ENCODE measurements at places on chromosomes 1 and 21. TPM values are rescaled to one million over a fixed set of nuclear protein-coding genes. Genes with fewer than 3 reads are reported as not detected.

DNA sequence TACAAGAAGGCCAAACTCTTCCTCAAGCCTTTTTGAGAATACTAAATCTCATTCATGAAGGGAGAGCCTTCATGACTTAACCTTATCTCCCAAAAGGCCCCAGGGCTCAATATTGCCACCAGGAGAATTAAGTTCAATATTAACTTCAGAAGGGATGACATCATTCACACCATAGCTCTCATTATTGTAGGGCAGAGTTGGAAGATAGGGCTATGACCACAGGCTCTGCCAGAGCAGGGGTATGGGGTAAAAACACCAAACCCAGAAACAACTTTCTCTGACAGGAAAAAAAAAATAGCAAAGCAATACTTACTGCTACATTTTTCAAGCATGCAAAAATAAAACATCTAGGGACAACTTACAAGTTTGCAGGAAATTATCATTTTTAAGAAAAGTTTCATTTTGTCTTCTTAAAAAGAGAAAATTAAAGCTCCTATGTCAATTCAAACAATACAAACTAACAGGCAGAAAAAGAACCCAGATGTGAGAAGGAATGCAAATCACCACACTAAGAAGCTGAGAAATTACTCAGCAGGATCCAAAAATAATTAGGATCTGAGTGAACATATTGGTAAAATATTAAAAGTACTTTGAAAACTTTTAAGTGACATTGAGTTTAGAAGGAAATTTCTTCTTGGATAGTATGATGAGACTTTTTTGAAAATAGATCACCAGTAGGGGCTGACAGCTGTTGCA lies 1156.5 kb downstream of the NCAM2 start:
- H3K27ac ChIP-seq, result no peak overlapping the region
- no peaks in the 10 kb centered on the region for H3K27me3 ChIP-seq
- no peak overlapping the region for H3K4me3 ChIP-seq
- no peak for DNase-seq

Gene CD2
- total RNA-seq, result 353 TPM

Gene MX2
- total RNA-seq, result 13.2 TPM

DNA sequence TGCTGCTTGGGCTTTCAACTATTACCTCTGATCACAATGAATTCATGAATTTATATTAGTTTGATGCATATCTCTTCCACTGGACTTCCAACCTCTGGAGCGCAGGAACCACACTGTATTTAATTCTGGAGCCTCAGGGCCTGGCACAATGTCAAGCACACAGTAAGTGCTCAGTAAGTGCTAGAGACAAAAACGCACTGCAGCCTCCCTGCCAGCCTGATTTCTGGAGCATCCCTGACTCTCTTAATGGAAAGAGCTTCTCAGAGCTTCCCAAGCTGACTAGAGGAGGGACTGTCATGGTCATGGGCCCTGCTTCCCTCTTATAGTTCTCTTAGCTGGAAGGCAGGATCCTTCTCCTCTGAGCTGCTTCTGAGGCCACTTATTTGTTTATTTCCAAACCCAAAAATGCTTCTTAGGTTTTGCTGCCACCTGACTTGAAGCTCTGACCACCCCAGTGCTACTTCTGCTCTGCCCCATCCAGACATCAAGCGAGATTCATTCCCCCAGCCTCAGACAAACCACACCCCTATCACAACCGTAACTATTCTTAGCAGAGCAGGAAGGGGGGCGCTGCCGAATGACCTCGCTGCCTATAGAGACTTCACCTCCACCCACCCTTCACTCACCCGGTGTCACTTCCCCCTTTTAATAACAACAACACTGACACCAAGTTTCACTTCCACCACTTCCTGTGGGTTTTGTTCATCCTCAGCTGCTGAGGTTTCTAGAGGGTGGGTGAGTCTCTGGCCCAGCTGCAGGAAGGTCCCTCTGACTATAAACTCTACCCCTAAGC lies 33.6 kb downstream of the NUAK2 start:
- H3K36me3 ChIP-seq, result no peaks in the 10 kb centered on the region
- DNase-seq, result peak; percentile 95
- H3K27me3 ChIP-seq, result no peaks in the 10 kb centered on the region
- H3K4me3 ChIP-seq, result peak overlapping the region; percentile 80
- no peak overlapping the region for H3K27ac ChIP-seq

DNA sequence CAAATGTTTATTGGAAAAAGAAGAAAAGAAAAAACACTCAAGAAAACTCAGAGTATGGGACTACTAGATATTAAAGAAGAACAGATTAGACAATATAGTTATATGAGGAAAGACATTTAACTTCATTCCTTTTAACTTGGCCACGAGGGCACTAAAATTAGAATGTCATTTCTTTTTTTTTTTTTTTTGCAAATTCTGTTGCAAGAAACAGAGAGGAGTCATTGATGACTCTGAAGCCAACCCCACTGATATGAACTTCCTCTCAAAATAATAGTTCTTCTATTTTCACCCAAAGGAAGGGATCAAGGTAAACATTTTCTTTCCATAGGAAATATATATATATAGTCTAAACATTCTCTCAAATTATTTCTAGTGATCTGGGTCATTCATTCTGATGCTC lies 24.6 kb upstream of the PEX19 start:
- H3K4me1 ChIP-seq, result no peaks in the 10 kb centered on the region
- no peaks in the 10 kb centered on the region for H3K27me3 ChIP-seq
- peaks cover 79% of the 10 kb centered on the region for H3K36me3 ChIP-seq

DNA sequence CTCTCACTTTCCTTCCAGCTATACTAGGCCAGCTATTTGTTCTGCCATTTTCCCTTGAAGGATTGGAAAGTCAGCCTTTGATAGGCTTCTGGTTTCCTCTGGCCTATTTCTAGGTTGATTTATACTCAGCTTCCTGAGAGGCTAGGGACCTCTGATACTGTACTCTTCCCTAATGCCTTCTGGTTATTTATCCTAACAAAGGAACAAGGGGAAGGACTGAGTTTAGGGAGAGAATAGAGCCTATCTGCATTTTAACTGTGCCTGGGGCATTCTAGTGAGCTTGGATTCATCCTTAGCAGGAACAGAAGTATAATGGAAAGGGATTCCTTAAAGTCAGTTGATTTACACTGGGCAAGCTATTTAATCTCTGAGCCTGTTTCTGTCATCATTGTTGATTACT lies 11.8 kb upstream of the TMEM39B start:
- H3K36me3 ChIP-seq, result peaks cover 33% of the 10 kb centered on the region
- no peak for DNase-seq
- no peak overlapping the region for H3K4me3 ChIP-seq
- no peaks in the 10 kb centered on the region for H3K27me3 ChIP-seq
- H3K27ac ChIP-seq, result no peak overlapping the region

- H3K27ac ChIP-seq, result no peak overlapping the region
- H3K4me1 ChIP-seq, result no peaks in the 10 kb centered on the region
- H3K27me3 ChIP-seq, result no peaks in the 10 kb centered on the region
- H3K36me3 ChIP-seq, result no peaks in the 10 kb centered on the region
- DNase-seq, result no peak
- no peak overlapping the region for H3K4me3 ChIP-seq
These were observed 195.2 kb downstream of the RHOU start for GRCh38 chr1:228930479-228930957.

GRCh38 chr1:202944438-202944921 lies 13.6 kb downstream of the ADIPOR1 start:
- H3K36me3 ChIP-seq, result peaks cover 58% of the 10 kb centered on the region
- H3K4me3 ChIP-seq, result no peak overlapping the region
- H3K27ac ChIP-seq, result peak overlapping the region; percentile 30
- DNase-seq, result no peak
- H3K4me1 ChIP-seq, result no peaks in the 10 kb centered on the region

Gene NENF
- 47.9 TPM for total RNA-seq

DNA sequence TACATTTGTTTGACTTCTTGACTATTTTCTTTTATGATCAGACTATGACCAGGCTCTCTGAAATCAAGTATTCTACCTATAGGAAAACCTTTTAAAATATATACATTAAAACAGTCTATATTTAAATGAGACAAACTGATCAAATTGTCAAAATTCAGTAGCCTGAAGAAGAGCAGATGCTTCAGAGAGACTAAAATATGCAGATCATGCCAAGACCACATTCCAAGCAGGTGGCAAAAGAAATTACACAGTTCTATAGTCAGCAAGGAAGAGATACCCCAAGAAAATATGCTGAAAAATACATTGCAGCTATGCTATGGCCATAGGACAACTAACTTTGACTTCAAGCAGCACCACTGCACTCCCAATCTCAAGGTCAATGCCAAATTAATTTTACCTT lies 3.5 kb downstream of the LPGAT1 start:
- H3K27ac ChIP-seq, result no peak overlapping the region
- no peak overlapping the region for H3K4me3 ChIP-seq
- no peaks in the 10 kb centered on the region for H3K27me3 ChIP-seq
- peaks cover 16% of the 10 kb centered on the region for H3K4me1 ChIP-seq
- no peak for DNase-seq

- no peaks in the 10 kb centered on the region for H3K4me1 ChIP-seq
- no peak overlapping the region for H3K4me3 ChIP-seq
- no peaks in the 10 kb centered on the region for H3K27me3 ChIP-seq
- H3K27ac ChIP-seq, result no peak overlapping the region
- DNase-seq, result no peak
These were observed 68.8 kb downstream of the KDM1A start for GRCh38 chr1:23088027-23088426.

Gene LYPD8
- total RNA-seq, result not detected

Gene CFAP126
- total RNA-seq, result not detected

DNA sequence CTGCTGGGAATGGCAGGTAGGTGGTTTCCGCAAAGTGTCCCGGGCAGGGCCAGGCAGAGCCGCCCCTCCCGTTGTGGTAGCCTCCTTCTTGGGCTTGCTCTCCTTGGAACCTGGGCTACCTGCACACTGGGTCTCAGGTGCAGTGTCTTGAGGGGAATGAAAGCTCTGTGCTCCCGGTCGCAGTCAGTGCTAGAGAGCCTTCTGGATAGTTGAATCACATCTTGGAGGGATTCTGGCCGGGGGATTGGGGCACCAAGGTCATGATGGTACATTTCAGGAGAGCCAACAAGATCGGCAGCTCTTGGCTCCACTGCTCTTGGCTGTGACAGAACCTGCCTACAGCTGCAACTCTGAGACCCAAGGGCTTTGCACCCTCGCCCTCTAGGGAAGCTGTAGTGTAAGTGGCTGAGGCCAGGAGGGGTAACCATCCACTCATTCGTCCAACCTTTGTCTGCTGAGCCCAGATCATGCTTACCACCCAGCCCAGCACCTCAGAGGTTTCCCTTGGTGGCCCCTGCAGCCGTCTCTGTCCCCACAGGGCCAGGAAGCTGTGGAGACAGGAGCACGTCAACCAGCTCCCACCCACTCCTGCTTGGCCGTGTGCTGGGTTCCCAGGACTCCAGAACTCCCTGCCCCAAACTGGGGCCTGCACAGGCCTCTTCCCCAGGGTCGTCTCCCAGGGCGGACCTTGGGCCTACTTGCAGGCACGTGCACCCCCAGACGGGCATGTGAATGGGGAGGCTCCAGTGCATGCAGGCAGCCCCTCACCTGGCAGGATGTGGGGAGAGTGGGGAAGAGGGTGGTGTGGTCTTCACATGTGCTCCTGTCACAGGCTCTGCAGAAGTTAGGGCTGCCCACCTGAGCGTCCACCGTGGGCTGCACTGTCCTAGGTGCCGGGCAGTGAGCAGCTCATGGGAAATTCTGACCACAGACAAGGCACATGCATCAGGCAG lies 40.0 kb downstream of the NTPCR start:
- no peak overlapping the region for H3K4me3 ChIP-seq
- no peaks in the 10 kb centered on the region for H3K27me3 ChIP-seq
- H3K4me1 ChIP-seq, result no peaks in the 10 kb centered on the region
- H3K36me3 ChIP-seq, result no peaks in the 10 kb centered on the region
- H3K27ac ChIP-seq, result no peak overlapping the region

- no peaks in the 10 kb centered on the region for H3K4me1 ChIP-seq
- DNase-seq, result no peak
- H3K27ac ChIP-seq, result no peak overlapping the region
- no peak overlapping the region for H3K4me3 ChIP-seq
- no peaks in the 10 kb centered on the region for H3K27me3 ChIP-seq
- no peaks in the 10 kb centered on the region for H3K36me3 ChIP-seq
These were observed 229.4 kb downstream of the CACNA1E start for GRCh38 chr1:181712711-181713110.

- no peak for DNase-seq
- no peaks in the 10 kb centered on the region for H3K4me1 ChIP-seq
- H3K27me3 ChIP-seq, result peaks cover 22% of the 10 kb centered on the region
- H3K4me3 ChIP-seq, result no peak overlapping the region
These were observed 18.9 kb downstream of the LHX4 start for GRCh38 chr1:180248731-180249681.

Gene RXFP4
- total RNA-seq, result not detected

Gene KCNK2
- not detected for total RNA-seq

Gene LIN28A
- total RNA-seq, result not detected

Gene CELSR2
- 2.7 TPM for total RNA-seq

Gene PADI1
- not detected for total RNA-seq

DNA sequence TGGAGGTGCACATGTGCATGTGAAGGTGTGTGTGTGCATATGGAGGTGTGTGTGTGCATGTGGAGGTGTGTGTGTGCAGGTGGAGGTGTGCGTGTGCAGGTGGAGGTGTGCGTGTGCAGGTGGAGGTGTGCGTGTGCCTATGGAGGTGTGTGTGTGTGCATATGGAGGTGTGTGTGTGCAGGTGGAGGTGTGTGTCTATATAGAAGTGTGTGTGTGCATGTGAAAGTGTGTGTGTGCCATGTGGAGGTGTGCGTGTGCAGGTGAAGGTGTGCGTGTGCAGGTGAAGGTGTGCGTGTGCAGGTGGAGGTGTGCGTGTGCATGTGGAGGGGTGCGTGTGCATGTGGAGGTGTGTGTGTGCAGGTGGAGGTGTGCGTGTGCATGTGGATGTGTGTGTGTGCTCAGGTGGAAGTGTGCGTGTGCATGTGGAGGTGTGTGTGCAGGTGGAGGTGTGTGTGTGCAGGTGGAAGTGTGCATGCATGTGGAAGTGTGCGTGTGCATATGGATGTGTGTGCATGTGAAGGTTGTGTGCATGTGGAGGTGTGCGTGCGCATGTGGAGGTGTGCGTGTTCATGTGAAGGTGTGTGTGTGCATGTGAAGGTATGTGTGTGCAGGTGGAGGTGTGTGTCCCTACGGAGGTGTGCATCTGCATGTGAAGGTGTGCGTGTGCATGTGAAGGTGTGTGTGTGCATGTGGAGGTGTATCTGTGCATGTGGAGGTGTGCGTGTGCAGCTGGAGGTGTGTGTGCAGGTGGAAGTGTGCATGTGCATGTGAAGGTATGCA lies 13.5 kb downstream of the C1orf74 start:
- peaks cover 80% of the 10 kb centered on the region for H3K4me1 ChIP-seq
- DNase-seq, result no peak
- H3K27ac ChIP-seq, result no peak overlapping the region
- H3K36me3 ChIP-seq, result peaks cover 24% of the 10 kb centered on the region
- no peaks in the 10 kb centered on the region for H3K27me3 ChIP-seq

Gene OR2L13
- total RNA-seq, result not detected

DNA sequence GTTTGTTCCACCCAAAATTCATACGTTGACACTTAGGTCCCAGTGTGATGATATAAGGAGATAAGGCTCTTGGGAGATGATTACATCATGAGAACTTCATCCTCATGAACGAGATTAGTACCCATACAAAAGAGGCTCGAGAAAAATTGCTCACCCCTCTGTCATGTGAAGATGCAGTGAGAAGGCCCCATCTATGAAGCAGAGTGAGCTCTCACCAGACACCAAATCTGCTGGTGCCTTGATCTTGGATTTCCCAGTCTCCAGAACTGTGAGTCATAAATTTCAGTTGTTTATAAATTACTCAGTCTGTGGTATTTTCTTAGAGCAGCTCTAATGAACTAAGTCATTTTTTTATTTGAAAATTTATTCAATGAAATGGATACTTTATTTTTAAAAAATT lies 42.6 kb upstream of the USP25 start:
- H3K4me1 ChIP-seq, result no peaks in the 10 kb centered on the region
- no peaks in the 10 kb centered on the region for H3K27me3 ChIP-seq
- H3K36me3 ChIP-seq, result no peaks in the 10 kb centered on the region

All from CD8-positive, alpha-beta memory T cell (primary cell).